ENCODE measurements at places on chromosomes 5 and 9.

GRCh38 chr5:95060098-95060497, 224.8 kb downstream of the MCTP1 start:
- DNase-seq = no peak

GRCh38 chr5:156329171-156329611, 2.2 kb downstream of the SGCD start:
- no peak for DNase-seq

- DNase-seq = no peak
Measured at GRCh38 chr9:111658943-111659342, 2.5 kb upstream of the GNG10 start.

GRCh38 chr5:74272024-74272775, 368.3 kb downstream of the ENC1 start:
- DNase-seq = no peak

DNA sequence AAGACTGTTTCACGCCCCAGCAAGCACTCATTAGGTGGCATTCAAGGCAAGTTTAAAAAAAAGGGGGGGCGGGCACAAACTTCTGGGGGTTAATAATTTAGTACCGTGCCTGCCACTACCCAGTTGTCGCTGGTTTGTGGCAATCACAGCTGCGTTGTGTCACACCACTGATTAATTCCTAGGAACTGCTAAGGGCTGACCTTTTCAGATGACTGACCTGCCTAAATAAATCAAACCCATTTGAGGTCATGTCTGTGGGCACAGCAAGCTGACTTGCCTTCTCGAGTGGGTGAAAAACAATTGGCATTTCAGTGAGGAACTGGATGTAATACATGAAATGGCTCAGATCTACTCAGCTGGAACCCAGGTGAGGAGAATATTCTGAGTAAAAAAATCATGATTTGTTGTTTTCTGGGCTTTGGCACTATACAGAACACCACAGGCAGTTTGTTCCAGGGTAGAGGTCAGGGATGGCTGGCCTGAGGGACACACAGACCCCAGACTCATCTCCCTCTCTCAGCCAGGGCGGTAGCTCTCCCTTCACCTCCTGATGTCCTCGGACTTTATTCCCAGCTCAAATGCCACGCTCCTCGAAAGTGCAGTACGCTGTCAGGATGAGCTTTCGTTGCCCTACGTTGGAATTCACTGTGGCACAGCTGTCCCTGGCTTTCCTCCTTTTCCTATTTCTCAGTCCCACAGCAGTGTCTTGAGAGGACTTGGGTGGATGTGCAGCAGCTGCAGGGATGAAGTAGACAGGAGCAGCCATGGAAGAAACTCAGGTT, 15.5 kb upstream of the MGAT1 start:
- DNase-seq = no peak

DNA sequence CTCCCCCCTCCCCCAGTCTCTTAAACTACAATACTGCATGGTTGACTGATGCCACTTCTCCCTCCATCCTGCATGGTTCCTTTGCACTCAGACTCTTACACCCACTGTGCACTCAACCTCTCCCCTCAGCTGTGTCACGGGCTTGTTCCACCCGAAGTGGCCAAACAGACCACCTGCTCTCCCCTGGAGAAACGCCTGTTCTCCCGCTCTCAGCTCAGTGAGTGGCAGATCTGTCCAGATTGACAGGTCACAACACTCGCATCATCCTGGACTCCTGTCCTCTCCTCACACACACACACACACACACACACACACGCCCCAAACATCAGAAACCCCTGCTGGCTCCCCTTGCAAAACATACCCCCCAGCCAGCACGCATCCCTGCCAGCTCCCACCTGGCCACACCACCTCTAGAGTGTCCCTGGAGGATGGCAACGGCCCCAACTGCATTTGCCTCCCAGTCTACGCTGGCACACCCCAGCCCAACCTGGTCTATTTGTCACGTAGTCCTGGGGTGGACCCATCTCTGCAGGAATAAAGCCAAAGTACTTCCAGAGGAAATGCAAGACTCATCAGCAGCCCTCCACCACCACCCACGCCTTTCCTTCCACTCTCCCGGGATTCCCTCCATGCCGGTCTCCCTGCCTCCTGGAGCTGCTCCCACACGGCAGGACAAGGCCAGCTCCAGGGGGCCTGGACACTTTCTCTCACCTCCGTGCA, 2.9 kb downstream of the OR2V1 start:
- no peak for DNase-seq

DNA sequence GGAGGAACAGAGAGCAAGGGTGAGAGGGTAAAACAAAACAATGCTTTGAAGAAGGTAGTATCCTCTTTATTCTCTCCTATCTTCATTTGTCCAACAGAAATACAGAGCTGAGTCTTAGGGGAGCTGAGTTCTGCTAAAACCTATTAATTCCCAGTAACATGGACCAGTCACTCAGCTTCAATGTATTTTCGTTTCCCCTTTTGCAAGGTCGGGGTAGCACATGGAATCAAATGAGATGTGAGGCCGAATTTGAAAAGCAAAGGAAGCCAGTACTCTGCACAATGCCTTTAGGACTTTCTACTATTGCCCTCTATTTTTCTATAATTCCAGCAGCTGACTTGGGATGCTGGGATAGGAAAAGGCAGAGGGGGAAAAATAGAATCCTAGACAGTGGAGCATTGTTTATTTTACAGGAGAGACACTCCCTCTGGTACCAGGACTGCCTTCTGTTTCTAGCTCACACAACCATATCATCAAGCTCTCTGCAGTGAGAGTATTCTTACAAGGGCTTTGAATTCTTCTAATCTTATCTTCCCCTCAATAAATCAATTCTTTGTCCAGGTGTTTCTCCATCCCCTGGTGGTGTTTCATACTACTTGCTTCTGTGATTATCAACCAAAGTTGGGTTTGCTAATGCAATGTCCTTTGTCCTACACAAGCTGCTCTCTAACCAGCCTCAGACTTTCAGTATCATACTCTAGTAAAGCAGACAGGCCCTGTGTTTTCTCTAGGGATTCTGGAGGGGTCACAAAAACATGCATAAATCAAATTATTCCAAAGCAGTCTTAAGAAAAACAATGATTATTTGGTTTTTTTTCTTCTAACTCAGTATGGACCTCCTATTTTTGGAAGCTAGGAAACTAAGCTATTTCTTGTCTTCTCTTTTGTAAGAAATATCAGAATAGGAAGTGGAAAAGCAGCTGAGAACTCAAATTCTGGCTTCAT, 341.5 kb downstream of the OSTF1 start:
- DNase-seq = no peak

DNA sequence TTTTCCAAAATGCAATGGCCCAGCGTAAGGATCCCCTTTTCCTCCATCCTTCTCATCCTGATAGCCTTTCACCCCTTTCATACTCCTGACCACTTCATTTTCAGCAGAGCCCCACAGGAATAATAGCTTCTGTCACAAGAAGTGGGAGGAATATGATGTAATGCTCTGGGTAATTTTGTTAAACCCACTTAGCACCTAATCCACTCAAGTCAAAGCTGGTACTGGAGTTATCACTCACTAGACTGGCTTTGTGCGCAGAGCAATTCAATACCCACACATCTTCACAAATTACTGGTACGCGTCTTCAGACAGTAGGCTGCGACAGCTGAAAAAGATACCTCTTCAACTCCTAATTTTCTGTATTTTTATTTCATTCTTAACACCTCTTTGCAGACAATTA, 2232.8 kb upstream of the WWC1 start:
- DNase-seq = no peak

GRCh38 chr9:133420392-133420827, 1.8 kb upstream of the ADAMTS13 start:
- no peak for DNase-seq

DNA sequence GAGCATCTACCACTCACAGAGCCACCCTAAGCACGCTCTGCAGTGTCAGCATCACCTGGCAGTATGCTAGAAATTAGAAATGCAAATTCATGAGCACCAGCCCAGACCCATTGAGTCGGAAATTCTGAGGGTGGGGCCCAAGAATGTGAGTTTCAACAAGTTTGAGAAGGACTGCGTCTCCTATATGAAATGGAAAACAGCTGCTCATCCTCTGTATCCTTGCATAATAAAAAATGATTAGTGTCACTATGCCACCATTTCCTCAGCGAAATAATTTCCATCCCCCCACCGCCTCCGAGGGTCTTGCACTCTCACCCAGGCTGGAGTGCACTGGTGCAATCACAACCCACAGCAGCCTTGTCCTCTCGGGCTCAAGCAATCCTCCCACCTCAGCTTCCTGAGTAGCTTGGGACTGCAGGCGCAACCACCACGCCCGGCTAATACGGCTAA, 1.3 kb upstream of the IQGAP2 start:
- DNase-seq = no peak

DNA sequence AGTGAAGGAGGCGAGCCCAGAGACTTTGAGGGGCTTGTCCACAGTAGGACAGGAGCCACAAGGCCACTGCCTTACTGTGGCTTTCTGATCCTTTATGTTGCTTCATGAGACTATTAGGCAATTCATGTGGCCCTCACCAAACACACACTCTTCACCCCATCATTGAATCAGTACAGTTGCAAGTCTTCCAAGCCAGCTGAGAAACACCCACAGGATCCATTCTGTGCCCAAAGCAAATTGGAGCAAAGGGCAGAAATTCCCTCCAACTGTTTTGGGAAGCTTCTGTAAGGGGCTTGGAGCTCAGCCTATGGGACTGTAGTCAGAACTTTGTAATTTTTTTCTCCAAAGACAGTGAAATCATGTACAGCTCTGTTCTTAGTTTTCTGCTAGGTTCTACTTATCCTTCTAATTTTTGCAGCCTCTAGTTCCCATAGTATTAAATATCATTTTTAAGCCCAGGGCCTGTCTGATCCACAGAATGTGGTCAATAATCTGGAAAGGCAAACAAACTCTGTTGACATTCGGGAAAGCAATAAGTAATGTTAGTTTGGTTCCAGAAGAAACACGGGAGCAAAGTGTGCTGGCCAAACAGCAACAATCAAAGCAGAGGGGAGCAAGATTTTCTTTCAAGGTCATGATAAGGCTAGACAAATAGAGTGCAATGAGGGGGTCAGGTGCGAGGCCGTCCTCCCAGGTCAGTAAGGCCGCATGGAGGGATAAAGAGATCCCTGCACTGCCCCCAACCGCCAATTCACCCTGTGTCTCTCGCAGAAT, 47.0 kb downstream of the UBE2QL1 start:
- DNase-seq = no peak

- no peak for DNase-seq
Measured at GRCh38 chr9:693201-694091, 148.1 kb upstream of the DMRT1 start.

- no peak for DNase-seq
Measured at GRCh38 chr9:92968081-92968480, 20.8 kb downstream of the FGD3 start.

DNA sequence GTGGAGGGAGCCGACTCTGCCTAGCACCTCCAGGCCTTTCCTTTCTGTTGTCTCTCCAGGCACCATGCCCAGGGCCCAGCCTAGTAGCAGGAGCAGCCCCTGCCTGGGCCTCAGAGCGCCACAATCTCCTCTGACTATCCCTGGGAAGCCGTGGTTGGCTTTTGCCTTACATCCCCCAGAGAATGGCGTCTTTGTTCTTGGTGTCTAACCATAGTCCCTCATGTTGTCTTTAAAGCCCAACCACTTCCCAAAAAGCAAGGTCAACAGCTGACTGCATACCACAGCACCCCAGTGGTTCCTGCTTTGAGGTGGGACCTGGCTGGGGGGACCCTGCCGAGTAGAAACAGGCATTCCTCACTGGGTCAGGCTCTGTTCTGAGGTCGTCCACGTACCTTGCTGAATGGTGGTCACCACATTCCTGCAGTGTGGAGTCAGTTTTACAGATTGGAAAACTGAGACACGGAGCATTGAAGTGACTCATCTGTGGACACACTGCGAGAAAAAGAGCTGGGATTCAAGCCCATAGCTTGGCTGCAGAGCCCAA, 13.7 kb upstream of the CERCAM start:
- no peak for DNase-seq

DNA sequence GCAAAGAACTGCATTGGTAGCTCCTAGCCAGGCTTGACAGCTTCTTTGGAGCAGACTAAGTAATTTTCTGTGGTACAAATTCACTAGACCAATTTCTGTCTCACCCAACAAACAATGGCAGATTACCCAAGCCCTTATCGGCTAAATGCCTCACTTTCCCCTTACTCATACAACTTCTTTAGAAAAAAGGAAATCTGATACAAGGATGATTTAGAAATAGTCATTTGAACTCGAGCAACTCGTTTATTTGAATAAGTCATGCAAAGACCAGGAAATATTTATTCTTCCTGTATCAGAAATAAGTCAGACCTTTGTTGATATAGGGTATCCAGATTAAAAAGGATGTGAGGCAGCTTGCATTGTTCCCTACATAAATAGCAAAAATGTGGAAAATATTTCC, 170.4 kb upstream of the CDH6 start:
- no peak for DNase-seq

- DNase-seq = no peak
Measured at GRCh38 chr9:89218040-89218928, 39.7 kb upstream of the SHC3 start.

- no peak for DNase-seq
Measured at GRCh38 chr9:75823151-75823550, 67.3 kb upstream of the PCSK5 start.

GRCh38 chr9:7456377-7456776, 343.2 kb downstream of the DMAC1 start:
- DNase-seq = no peak

GRCh38 chr9:120792898-120793765, at the start of gene FBXW2:
FBXW2 (minus strand) TSS chr9:120793416; CDS start chr9:120788258, 5,158 bp downstream.
- DNase-seq = peak; percentile 64

Measured in bone marrow (tissue), 2 donors.